ENCODE measurements at places on chromosomes 16 and 17.

- no peak for DNase-seq
These were observed 9.0 kb downstream of the DNAAF8 start for GRCh38 chr16:4743226-4743878.

DNA sequence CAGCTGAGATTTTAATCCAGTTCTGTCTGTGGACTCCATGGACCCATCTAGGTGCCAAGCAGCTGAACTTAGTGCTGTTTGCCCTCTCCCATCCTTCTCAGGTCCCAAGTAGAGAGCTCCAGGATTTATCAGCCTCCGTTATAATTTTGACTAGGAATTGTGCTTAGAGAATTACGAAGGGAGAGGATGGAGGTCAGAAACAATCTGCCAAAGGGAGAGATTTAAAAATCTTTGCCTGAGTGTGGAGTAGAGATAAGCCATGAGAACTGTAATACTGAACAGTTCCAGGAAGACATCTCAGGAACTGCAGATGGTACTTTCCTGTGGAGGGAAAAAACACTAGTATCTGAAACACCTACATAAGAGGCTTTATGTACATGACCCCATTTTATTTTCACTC lies 27.0 kb downstream of the CEP95 start:
- DNase-seq, result no peak

DNA sequence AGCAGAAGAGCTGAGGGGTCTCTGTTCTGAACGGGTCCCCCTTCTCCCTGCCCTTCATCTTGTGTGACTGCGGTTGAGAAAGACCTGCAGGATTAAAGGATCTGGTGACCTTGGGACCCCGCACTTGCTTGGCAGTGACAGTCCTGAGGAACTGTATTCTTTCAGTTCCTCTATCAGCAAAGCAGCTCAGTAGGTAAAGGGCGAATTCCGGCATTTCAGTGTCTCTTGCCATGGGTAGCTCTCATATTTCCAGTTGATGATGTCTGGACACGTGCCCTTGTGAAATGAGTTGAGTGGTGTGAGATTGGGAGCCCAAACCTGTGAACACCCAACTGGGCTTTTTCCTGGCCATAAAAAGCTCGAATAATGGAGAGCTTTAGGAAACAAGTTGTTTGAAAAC lies 135.7 kb downstream of the PRKCA start:
- DNase-seq, result no peak

GRCh38 chr16:58485184-58485887 lies 14.6 kb upstream of the NDRG4 start:
- no peak for DNase-seq

- DNase-seq, result no peak
These were observed 14.6 kb downstream of the ACE start for GRCh38 chr17:63491413-63491812.

DNA sequence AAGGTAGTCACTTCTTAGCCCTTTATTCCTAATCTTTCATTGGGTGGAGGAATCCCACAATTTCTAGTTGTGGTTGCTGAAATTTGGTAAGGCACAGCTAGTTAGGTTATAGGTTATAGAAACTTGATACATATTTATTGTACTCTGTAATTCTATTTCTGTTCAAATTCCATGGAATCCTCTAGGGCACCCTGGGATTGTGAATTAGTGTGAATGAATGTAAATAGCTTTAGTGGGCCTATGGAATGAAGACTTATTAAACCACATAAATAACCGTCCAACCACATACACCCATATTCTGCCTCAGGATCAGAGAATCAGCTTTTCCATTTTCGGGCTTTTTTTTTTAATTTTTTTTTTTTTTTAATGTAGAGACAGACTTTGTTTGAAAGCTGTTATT lies 9.2 kb downstream of the TANC2 start:
- DNase-seq, result no peak

GRCh38 chr17:77502626-77503292 lies 362.0 kb downstream of the SEC14L1 start:
- DNase-seq, result no peak

DNA sequence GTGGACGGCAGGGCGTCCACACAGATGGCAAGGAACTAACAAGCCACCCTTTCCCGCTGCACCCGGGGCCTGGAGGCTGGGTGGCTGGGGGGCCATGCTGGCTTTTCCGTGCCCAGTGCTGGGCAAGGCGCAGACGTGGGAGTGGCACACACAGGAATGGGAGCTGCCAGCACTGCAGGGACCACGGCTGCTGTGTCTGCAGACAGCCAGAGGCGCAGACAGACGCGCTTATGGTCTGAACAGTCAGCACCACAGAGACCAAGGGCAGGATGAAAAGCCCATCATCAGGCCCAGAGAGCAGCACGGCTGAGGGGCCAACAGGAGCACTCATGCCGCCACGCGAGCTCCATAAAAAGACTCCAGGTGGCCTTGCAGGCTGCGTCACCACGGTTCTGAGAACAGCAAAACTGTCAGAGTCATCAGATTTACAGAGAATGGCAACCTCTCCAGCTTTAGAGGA lies 24.0 kb downstream of the PDIA2 start:
- DNase-seq, result no peak

DNA sequence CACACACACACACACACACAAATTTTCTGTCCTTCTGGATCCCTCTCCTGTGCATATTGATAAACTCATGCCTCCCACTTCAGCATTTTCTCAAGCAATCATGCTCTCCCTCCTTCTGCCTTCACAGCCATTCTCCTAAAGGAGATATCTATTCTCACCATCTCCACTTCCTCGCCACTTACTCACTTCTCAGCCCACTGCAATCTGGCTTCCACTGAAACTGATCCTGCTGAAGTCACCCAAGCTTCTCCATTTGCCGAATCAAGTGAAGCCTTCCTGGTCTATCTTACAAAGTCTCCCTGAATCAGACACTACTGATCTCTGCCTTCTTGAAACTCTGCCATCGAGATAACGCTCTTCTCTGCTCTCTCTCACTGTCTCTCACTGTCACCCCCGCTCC lies 54.0 kb upstream of the GNAO1 start:
- no peak for DNase-seq

DNA sequence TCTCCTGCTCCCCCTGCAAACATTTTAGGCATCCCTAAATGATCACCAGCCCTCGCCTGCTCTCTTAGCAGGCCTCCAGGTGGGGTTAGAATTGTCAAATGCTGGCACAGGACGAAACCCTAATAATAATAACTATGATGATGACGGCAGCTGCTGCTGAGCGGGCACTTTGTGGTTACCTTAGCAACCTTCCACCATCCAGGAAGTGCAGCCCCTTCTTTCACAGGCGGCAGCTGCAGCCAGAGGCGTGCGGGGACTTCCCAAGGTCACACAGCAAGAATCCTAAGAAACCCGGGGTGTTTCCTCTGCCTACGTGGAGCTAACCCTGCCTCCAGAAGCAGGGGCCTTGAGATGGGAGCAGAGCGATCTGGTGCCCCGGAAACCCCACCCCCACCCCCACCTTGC lies 22.4 kb upstream of the EIF1 start:
- peak; percentile 66 for DNase-seq

- no peak for DNase-seq
These were observed 184.3 kb downstream of the HS3ST4 start for GRCh38 chr16:25875956-25876598.

GRCh38 chr17:78892520-78892919 lies 10.5 kb downstream of the CEP295NL start:
- DNase-seq, result no peak

DNA sequence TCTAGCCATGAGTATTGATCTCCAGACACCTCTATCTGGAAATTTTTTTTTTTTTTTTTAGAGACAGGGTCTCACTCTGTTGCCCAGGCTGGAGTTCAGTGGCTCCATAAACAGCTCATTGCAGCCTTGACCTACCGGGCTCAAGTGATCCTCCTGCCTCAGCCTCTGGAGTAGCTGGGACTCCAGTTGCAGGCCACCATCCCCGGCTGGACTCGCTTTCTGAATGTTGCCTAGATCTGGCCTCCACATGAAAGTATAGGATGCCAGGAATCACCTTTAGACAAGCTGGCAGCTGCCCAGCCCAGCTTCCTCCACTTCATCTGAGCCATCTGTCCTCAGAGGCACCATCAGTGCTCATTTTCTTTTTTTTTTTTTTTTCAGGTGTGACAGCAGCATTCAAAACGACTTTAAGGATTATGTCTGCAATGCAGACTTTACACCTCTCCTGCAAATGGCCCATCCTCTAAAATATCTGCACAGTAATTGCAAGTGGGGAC lies 6.4 kb upstream of the PRR14 start:
- DNase-seq, result no peak

DNA sequence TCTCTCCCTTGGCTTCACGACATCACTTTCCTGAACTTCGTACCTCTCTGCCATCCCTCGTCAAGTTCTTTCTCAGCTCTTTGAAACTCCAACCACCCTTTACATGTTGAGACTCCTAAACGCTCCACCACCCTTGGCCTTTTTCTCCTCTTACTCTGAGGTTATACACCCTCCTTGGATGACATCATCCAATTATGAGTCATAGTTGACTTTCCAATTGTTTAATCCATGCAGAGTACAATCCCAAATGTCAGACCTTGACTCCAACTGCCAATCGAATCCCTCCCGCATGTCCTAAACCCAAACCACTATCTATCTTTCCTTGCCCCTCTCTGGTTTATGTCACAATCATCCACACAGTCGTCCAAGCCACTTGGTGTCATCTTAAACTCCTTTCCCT lies 18.4 kb upstream of the C16orf82 start:
- DNase-seq, result no peak

- DNase-seq, result no peak
These were observed 100.7 kb downstream of the LYRM1 start for GRCh38 chr16:21001262-21001661.

DNA sequence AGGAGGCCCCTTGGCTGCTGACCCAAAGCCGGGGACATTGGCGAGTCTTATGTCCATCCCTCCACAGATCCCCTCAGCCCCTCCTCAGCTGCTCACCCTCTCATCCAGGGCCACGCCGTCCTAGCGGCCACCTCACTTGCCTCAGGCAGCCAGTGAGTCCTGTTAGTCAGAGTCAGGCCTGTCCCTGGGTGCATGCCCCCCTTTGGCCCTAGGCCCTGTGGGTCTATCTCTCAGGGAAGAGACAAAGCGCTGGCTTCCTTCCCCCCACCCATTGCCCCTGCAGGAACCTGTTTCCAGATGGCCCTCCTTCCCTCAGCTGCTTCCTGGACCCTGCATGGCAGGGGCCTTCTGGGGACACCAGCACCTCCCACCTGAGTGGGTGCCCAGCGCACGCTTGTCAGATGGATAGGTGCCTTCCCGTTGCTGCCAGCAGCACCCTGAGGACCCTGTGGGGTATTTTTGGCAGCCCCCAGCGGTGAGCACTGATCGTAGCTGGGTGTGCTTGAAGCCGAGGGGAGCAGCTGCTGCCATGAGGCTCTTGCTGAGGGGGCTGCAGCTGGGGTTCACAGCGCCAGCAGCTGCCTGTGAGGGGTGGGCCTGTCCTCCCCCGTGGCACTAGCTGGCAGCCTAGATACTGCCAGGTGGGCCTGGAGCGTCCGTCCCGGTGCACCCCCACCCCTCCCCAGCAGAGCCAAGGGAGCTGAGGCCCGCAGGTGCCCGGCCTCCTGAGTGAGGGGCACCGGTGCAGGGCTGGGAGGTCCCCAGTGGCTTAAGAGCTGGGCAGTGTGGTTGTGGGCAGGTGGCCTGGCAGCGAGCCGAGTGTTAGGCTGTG lies 8.4 kb downstream of the DBNDD1 start:
- DNase-seq, result no peak

DNA sequence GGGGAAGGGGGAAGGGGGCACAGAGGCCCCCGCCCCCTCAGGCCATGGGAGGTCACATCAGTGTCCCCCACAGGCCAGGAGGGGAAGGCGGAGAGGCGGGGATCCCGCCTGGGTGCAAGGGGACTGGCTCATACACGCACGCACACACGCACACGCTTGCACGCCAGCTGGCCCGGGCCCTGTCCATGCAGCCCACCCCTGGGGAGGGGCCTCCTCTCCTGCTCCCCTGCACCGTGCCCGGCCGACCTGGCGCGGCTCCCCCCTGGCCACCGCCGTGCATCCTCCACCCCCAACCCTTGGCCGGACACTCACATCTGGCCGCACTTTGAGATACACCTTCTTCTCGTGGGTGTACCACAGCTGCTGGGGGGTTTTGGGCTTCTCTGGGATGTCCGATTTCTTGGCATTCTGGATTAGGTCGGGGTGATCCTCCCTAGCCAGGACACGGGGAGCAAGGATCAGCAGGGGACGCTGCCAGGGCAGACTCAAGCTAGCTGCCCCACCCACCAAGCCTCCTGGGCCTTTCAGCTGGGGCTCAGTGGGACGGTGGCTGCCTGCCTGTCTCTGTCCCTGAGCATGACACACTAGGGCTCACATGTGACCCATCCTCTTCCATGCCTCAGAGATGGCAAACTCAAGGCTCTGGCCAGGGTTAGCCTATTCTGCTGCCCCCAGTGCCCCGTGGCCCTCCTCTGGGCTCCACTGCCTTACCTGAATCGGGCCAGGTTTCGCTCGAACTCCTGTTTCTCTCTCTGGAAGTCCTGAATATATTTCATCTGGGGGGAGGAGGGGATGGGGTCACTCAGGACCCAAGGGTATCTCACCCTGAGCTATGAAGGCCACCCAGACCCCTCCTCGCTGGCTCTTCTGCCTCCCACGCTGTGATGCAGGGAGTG lies 6.7 kb downstream of the UBTF start:
- no peak for DNase-seq

- no peak for DNase-seq
These were observed at the start of gene CD79B for GRCh38 chr17:63931981-63932561. CD79B (minus strand) TSS chr17:63932331; CDS start chr17:63932261, 70 bp downstream.

GRCh38 chr16:84041881-84042280 lies 714 bp downstream of the SLC38A8 start:
- no peak for DNase-seq

- DNase-seq, result no peak
These were observed 6.0 kb upstream of the PRDM7 start for GRCh38 chr16:90083139-90083538.

DNA sequence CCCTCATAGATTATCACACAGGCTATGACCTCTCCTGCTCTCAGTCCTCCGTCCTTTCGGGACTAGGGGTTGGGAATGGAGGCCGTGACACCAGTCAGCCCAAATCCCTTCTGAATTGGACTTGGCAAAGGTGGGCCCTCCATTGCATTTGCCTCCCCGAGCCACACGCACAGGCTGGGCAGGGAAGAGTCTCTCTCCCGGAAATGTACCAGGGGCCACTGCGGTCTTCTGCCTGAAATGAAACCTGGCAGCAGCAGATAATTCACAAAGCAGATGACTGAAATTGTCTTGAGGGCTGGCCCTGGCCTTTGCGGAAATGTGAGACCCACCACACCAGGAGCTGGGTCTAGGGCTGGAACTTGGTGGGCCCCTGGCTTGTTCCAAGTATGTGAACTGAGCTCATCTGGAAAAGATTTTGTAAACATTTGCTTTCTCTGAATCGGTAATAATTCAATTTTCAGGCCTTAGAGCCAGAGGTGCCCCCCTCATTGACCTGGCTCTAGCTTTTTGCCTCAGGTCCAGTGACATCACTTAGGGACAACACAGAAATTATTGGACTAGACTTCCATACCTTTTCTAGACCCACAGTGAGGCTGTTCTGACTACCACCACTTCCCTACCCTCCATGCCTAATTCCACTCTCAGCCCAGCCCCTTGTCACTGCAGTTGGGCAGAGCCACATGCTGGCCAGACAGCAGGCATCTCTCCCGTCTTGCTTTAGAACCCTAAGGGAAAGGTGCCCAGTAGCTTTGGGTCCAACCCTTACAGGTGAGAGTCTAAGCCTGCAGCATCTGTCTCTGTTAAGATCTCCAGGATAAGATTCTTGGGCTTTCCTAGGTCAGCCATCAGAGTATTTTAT lies 75.2 kb downstream of the CCDC182 start:
- DNase-seq, result no peak

All from stimulated activated CD4-positive, alpha-beta T cell treated with anti-CD3 and anti-CD28 coated beads, Interleukin-12 subunit alpha, Interleukin-12 subunit beta, amount 100 ng/mL, for 24 hours (primary cell).